ENCODE measurements at places on chromosomes 7 and 10.

- DNase-seq, result no peak
Measured at GRCh38 chr10:70958396-70958795, 70.0 kb upstream of the PCBD1 start.

GRCh38 chr10:72414642-72415041 is 59.9 kb upstream of the DNAJB12 start:
- no peak for DNase-seq

GRCh38 chr7:29314148-29314547 is 119.6 kb downstream of the CHN2 start:
- DNase-seq, result no peak

DNA sequence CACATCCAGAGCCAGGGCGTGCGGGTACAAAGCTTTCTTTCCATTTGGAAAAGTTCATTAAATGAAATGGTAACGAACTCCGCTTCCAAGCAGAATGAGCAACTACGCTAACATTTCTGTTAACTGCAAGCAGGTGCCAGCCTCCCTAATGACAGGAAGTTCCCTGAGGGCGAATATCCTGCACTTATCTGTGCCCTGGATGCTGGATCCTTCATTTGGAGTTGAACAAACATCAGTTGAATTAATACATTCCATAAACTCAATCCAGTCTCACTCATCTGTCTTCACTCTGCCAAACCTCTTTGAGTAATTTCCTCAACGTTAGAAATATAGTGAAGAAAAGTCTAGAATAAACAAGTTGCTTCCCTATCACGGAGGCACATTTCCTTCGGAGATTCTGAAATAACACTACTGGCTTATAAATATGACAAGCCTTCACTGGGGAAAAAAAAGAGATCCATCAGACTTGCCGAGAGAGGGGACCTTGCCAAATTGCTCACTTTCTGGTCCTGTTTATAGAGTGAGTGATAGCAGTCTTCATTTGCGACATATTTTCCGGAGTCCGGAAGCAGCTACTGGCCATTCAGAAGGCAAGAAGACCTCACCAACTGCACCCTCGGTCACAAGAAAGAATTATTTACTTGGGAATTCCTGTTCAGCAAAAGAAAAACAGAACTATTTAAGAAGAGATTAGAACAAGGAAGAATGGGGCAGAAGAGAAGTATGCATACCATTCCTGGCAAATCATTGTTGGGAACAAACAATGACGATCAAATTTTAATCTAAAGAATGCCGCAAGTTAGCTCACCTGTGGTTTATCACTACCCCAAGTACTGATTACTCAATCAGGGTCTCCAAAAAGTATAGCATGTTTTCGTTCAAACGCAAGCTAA is 196.4 kb downstream of the FAM107B start:
- no peak for DNase-seq

DNA sequence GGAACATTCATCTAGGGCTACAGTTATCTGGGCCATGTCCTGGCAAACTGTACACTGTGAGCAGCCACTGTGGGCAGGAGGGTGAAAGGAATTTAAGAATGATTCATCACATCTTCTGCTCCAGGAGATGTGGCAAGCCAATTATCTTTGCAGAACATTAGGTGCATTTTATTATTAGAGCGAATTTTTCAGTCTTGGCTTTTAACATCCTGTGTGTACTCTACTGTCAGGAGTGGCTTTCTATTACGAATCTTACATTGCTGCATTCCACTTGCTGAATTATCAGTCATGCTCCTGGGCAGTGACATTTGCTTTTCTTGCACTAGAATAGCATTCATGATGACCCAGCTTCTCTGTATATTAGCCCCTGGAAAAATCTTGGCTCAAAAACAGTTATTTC is 109.2 kb upstream of the TARP start:
- DNase-seq, result no peak

- DNase-seq, result no peak
Measured at GRCh38 chr10:132392811-132393694, 3.9 kb upstream of the PWWP2B start.

- DNase-seq, result no peak
Measured at GRCh38 chr7:34747867-34748727, 90.1 kb downstream of the NPSR1 start.

GRCh38 chr7:126818393-126819196 is 434.1 kb downstream of the GRM8 start:
- no peak for DNase-seq

DNA sequence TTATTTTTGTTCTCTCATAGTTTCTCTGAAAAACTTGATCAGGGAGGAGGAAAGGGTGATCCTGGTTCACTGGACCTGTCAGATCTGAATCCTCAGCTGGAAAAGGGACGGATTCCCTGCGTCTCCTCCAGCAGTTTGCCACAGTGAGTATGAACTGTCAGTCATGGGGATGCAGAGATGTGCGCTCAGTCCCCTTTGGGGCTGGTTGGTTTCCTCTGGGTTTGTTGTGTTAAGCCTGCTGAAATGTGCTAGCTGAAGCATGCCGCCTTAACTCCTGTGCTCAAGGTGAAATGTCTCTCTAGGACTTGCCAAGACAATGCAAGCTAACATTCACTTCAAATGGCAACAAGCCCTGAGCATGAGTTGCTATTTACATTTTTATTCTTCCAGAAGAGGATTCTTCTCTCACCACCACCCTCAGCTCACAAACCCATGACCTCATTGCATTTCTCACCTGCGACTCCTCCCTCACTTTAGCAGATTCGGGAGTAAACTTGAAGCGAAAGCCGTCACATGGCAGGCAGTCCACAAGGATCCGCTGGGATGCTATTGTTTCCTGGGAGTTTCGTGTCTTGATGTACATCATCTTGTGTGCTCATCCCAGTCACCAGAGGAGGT is 192.9 kb upstream of the FZD8 start:
- DNase-seq, result no peak

- no peak for DNase-seq
Measured at GRCh38 chr10:125797994-125798662, 22.5 kb upstream of the MMP21 start.

DNA sequence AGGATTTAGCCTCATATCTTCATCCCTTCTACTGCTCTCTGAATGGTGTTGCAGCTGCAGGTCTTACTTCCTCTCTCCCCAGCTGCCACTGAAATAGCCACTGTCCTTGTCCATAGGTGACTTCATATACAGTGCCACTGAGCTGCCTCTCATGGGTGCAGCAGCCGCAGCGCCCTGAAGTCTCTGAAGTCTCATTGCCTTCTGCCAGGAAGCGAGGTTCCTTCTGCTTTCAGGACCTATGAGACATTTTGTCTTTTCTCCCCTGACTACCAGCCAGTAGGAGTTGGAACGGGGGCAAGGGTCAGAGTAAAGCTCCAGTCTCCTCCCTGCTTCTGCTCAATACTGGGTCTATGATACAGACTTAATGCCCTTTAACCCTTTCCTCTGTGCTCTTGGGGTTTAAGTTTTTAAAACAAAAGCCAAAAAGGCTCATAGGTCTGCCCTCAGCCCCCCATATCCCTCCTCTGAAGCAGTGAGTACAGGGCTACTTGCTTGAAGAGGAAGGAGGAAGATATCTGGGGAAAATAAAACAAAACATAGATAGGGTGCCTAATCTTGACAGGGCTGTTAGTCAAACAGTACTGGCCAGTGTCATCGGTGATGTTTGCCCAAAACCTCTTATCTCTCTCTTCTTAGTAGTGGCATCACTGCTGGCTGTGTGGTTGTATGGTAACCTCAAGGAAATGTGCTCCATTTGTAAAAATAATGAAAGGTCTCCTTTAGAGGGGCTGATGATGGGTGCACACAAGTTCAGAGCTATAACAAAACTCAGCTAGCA is 7.1 kb downstream of the PLCE1 start:
- no peak for DNase-seq

GRCh38 chr10:122121059-122121458 is 132.1 kb downstream of the TACC2 start:
- no peak for DNase-seq

DNA sequence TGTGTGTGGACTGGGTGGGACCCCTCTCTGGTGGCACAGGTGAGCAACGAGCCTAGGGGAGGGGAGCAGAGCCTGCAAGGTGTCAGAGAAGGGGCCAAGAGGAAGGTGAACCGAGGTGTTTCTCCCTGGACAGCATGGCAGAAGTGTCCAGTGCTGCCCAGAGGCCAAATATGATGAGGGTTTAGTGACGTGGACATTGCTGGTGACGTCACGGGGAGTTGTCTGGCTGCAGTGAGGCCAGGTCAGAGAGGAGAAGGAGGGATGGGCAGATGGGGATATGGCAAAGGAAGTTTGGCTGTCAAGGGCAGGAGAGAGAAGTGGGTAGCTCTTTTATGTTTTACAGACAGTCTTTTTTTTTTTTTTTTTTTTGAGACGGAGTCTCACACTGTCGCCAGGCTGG is 2.6 kb upstream of the ZNF853 start:
- DNase-seq, result no peak

GRCh38 chr7:51644216-51644615 is 327.6 kb upstream of the COBL start:
- DNase-seq, result no peak

GRCh38 chr10:24299578-24300260 is 90.8 kb downstream of the KIAA1217 start:
- DNase-seq, result no peak

DNA sequence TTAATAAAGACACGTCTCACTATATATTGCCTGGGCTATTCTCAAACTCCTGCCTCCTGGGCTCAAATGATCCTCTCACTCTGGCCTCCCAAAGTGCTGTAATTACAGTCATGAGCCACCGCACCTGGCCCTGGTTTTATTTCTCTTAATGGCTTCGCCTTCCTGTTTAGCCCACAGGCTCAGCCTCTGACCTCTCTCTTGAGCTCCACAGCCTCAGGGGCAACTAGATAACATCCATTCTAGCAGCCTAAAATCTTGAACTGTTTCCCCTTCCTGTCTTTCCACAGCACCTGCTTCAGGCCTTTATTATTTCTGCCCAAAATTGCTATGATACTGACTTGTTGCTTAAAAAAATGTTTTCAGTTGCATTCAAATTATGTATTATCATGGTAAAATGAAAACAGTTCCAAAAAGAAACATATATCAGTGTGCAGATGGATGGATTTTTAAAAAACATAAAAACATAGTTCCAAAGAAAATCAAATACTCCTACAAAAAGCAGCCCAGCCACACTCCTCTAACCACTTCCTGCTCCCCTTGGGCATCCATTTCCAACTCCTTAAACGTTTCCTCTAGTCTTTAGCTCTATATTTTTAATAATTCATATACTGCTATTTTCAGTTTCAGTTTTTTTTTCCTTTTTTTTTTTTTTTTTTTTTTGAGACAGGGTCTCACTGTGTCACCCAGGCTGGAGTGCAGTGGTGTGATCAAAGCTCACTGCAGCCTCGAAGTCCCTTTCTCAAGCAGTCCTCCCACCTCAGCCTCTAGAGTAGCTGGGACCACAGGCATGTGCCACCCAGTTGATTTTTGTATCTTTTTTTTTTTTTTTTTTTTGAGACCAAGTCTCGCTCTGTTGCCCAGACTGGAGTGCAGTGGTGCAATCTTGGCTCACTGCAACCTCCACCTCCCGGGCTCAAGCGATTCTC is 5.1 kb upstream of the BAZ1B start:
- peak; percentile 74 for DNase-seq

GRCh38 chr10:114022766-114023597 is 20.7 kb upstream of the ADRB1 start:
- DNase-seq, result no peak

- no peak for DNase-seq
Measured at GRCh38 chr10:32070645-32071044, 14.4 kb upstream of the KIF5B start.

DNA sequence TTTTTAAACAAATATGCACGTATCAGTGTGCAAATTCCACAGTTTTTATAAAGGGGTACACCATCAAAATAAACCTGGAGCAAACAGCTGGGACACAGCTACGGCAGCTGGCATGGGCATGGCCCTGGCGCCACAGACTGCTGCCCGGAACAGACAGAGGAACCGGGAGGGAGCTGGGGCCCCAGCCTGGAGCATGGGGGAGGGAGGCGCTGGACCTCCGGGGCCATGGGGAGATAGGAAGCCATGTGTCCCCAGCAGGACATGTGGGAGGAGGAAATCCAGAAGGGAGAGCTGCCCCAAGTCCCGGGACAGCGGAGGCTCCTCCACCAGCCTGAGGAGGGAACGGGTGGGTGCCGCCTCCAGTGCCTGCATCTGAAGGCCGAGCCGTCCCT is 180.1 kb downstream of the MAD1L1 start:
- DNase-seq, result no peak

GRCh38 chr10:130337696-130338635 is 201.8 kb downstream of the GLRX3 start:
- no peak for DNase-seq

All from DND-41 (cell line).